T-helper 1 cell treated with Interleukin-12 subunit alpha and Interleukin-12 subunit beta and Interleukin-4 antibody, amounts not matched to agents 30 ng/mL and 1 ng/mL, for 36 hours (primary cell): ENCODE measurements at places on chromosomes 1 and 21. TPM values are rescaled to one million over a fixed set of nuclear protein-coding genes. Genes with fewer than 3 reads are reported as not detected.

MRPS6 gene
- total RNA-seq: 96.8 and 101 TPM in 2 replicates

MAP1LC3C gene
- not detected in 2 replicates for total RNA-seq

ANKRD34A gene
- total RNA-seq: 1.2 and 2.3 TPM in 2 replicates

ELAVL4 gene
- total RNA-seq: not detected in 2 replicates

TDRD10 gene
- not detected in 2 replicates for total RNA-seq

WLS gene
- not detected in 2 replicates for total RNA-seq

RGS7 gene
- not detected in 2 replicates for total RNA-seq

HTR1D gene
- total RNA-seq: not detected in 2 replicates

LAMTOR2 gene
- 62.0 and 62.1 TPM in 2 replicates for total RNA-seq

BATF3 gene
- 65.8 and 75.3 TPM in 2 replicates for total RNA-seq

KRTAP12-2 gene
- total RNA-seq: not detected in 2 replicates

BGLAP gene
- 1.6 and 1.9 TPM in 2 replicates for total RNA-seq

CRNN gene
- not detected in 2 replicates for total RNA-seq

IRF6 gene
- total RNA-seq: 0.15 TPM in 1 of 2 replicates, not detected in the other

PLA2G2A gene
- total RNA-seq: not detected in 2 replicates

OLFML3 gene
- 0.27 TPM in 2 replicates for total RNA-seq

ZBTB37 gene
- 10.8 and 11.1 TPM in 2 replicates for total RNA-seq

SLC2A5 gene
- 0.39 TPM in 1 of 2 replicates, not detected in the other for total RNA-seq

TEDDM1 gene
- total RNA-seq: not detected in 2 replicates

TXNIP gene
- 456 and 471 TPM in 2 replicates for total RNA-seq
